ENCODE measurements at places on chromosomes 3 and 15.

DNA sequence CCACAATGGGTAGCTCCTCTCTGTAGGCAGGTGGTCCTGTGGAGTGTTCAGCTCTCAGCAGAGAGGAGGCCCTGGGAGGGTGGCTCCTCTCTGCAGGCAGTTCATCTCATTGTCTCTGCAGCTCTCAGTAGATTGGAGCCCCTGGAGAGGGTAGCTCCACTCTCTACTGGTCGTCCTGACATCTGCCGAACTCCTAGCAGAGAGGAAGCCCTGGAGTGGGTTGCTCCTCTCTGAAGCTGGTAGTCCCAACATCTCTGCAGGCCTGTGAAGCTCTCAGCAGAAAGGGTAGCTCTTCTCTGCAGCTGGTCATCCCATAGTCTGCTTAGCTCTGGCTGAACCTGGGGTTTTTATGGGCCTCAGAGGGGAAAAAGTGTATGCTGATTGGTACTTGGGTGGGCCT is 50.8 kb downstream of the EFCAB12 start:
- no peak for DNase-seq

- no peak for DNase-seq
Observed at GRCh38 chr15:73436613-73437012, 6.4 kb upstream of the REC114 start.

- DNase-seq, result no peak
Observed at GRCh38 chr3:127690106-127690505, 17.4 kb downstream of the ABTB1 start.

DNA sequence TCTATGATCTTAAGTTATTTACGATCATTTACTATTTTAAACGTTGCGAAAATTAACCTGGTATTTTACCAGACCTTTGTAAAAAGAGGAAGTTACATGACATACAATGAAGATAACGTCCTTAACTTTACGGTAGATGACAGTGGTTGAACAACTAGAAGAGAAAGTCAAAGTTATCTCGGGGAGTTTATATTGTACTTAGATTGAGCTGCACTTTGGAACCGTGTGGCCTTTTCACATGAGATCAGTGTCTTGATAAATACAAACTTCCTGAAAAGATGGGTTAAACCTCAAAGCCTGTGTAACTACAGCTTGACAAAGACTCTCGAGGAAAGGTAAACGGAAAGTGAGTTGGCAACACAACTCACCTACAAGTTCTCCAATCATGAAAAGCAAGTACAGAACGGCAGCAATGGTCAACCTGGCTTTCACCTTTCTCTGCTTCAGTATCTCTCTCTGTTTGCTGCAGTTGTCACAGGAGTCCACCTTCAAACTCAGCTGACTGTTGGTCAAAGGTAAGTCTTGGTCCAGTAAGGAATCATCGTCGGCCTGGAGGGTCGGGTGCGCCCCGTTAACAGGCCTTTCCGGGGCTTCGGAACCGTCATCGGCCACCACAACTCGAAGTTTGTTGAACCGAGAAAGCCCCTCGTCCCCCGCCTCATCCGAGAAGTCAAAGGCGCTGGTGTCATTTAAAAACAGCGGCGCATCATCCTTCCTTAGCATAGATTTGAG is 793 bp downstream of the SLC30A4 start:
- DNase-seq, result no peak

DNA sequence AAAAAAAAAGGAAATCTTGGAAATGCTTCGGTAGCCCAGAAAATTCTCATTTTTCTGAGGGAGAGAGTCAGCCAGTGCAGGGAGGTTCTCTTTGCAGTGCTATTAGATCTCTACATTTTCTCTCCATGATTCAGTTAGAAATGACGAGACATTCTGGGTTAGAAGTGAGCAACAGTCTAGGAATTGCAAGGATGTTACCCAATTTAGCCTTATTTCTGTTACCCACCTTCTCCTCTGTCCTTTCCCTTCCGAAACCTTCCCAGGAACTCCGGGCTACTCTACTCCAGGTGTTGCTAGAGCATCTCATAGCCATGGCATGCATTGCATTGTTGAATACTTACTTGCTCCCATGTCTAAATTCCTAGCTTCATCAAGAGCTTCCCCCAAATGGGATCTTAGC is 106.8 kb downstream of the EDEM1 start:
- no peak for DNase-seq

- DNase-seq, result no peak
Observed at GRCh38 chr15:56984681-56985481, 66.4 kb downstream of the TCF12 start.

DNA sequence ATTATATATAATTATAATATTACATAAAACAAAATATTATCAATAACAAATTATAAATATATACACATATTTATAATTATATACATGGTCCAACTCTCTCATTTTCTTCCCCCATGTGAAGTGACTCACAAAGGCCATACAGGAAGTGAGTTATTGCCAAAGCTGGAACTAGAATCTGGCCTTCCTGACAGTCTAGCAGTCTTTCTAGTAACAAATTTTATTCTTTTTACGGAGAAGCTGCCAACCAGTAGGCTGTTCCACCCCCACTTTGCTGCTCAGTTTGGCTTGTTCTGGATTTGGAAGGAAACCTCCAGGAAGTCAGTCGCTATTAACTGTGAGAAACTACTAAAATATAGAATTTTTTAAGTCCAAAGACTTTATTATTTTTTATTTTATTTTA is 79.6 kb downstream of the DHX36 start:
- DNase-seq, result no peak

DNA sequence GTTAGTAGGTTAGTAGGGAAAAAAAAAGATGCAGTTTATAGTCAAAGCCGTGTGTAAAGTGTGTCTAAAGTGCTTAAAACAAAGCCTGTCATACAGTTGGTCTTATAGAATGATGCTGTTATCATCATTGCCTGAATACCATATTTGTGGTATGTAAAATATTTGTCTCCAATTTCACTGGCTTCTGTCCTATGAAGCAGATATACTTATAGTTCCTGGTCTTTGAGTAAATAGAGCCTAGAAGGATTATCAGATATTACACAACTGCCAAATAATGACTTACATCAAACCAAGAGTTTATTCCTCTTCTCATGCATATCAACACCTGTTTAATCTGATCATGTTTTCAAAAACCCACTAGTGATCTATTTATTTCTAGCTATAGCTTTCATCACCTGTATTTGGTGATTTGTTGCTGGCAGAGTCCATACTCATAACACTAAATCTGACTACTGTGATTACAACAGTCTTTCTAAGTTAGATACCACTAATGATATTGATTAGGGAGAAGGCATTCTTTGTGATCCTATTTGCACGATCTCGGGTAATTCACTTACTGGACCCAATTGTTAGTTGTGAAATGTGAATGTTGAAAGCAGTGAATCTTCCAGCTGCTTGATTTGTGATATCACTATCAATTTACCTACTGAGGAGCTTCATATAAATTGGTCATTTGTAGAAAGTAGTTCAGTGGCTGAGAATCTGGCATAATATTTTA is 413.7 kb downstream of the LPP start:
- DNase-seq, result no peak

DNA sequence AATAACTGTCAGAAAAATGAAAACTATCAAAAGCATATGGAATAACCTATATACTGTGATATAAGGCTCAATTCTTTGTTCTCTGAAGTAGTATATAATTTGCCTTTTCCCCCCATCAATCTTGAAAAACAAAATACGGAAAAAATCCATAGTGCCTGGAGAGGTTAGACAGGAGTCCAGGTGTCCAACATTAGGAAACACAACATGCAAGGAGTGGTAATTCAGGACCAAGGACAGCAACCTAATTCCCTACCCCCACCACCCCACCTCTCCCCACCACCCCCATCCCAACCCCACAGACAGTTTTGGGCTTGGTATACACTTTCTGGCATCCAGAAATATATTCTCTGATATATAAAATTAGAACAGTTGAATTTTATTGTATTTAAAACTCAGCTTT is 55.1 kb upstream of the SLC25A26 start:
- no peak for DNase-seq

GRCh38 chr15:31098491-31098917 is 3.0 kb downstream of the TRPM1 start:
- no peak for DNase-seq
